Right atrium auricular region (tissue), 2 donors: ENCODE measurements at places on chromosomes 6 and 20. TPM values are rescaled to one million over a fixed set of nuclear protein-coding genes. Genes with fewer than 3 reads are reported as not detected.

- no peak overlapping the region for H3K4me3 ChIP-seq
- no peak for DNase-seq
- H3K4me1 ChIP-seq, result peaks cover 34% of the 10 kb centered on the region
- H3K36me3 ChIP-seq, result no peaks in the 10 kb centered on the region
- H3K27ac ChIP-seq, result no peak overlapping the region
- H3K27me3 ChIP-seq, result no peaks in the 10 kb centered on the region
Observed at GRCh38 chr6:170147832-170148708, 142.8 kb downstream of the DLL1 start.

DNA sequence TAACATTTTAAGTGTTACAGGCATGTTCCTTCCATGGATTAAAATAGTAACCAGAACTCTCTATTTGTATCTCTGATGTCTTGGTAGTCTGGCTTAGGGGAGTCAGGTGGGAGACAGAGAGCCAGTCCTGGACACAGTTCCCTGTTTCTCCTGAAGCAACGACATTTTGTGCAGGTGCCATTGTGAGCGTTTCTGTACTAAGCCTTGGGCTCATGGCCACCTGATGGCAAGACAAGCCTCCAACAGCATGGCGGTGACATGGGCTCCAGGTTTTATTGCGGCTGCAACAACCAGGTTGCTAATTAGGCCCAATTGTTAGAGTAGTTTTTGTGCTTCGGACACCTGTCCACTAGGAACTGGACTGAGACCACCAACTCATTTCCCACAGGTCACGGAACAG, 105.3 kb downstream of the PRDM13 start:
- H3K27me3 ChIP-seq, result no peaks in the 10 kb centered on the region
- DNase-seq, result no peak
- no peaks in the 10 kb centered on the region for H3K4me1 ChIP-seq
- H3K36me3 ChIP-seq, result no peaks in the 10 kb centered on the region

DNA sequence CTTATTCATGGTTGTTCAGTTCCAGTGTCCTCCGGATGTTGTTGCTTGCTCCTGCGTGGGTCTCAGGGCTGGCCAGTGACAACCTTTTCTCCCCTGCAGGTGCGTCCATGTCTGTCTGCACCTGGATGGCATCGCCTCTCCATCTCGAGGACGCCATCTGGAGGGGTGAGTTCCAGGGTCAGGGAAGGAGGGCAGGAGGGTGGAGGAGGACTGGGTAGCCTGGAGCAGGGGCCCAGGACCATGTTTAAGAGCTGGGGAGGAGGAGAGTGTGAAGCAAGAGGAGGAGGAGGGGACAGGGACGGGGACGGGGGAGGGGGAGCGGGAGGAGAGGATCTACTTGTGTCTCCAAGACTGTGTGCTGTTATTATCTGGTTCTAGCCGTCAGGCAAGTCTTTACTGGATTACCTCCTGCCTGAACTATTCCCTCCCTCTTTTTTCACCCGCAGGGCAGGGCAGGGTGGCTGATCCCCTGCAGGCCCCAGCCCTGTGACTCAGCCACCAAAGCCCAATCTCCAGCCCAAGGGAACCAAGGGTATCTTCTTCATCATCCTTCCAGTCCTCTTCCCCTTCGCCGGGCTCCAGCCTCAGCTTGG, 32.2 kb upstream of the TULP1 start:
- no peak overlapping the region for H3K27ac ChIP-seq
- no peaks in the 10 kb centered on the region for H3K4me1 ChIP-seq
- H3K4me3 ChIP-seq, result no peak overlapping the region
- H3K27me3 ChIP-seq, result no peaks in the 10 kb centered on the region
- no peak for DNase-seq

DNA sequence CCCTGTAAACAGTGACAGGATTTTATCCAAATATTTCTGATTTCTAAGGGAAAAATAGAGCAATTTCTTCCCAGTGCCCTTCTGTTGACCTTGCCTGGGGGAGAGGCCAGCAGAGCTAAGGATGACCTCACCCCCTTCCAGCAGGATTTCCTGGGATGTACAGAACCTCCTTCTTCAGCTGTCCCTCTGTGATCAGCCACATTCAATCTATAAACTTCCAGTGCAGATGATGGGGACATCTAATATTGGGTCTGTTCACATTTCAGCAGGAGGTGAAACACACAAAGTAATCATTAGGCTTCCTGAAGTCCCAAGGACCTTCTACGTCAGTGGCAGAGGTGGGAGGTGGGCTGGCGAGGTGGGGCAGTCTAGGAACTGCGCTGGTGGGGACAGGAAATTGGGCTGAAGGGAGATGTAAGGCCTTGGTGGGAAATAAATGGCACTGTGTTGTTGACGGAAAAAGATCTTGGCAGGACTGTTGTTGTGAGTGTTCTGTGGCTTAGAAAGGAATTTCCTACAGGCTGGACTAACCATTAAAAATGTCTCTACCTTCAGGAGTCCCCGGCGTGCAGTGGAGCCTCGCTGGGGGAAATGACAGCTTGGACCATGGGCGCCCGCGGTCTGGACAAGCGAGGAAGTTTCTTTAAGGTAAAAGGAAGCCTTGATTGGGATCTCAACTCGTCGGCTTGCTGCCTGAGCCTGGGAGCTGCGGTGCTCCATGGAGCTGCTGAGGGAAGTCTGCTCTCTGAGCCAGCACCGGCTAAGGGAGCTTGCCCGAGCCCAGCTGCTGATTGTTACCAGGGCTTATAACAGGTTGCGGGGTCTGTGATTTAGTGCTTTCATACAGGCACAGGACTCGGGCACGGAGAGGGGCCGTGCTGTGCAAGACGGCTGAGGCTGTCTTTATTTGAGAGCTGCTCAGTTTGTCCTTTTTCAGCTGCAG, 127.9 kb upstream of the NAA20 start:
- peak overlapping the region; percentile 28 for H3K4me3 ChIP-seq
- H3K27ac ChIP-seq, result peak overlapping the region; percentile 80
- DNase-seq, result peak; percentile 70
- H3K4me1 ChIP-seq, result peaks cover 54% of the 10 kb centered on the region
- no peaks in the 10 kb centered on the region for H3K27me3 ChIP-seq
- peaks cover 21% of the 10 kb centered on the region for H3K36me3 ChIP-seq

DNA sequence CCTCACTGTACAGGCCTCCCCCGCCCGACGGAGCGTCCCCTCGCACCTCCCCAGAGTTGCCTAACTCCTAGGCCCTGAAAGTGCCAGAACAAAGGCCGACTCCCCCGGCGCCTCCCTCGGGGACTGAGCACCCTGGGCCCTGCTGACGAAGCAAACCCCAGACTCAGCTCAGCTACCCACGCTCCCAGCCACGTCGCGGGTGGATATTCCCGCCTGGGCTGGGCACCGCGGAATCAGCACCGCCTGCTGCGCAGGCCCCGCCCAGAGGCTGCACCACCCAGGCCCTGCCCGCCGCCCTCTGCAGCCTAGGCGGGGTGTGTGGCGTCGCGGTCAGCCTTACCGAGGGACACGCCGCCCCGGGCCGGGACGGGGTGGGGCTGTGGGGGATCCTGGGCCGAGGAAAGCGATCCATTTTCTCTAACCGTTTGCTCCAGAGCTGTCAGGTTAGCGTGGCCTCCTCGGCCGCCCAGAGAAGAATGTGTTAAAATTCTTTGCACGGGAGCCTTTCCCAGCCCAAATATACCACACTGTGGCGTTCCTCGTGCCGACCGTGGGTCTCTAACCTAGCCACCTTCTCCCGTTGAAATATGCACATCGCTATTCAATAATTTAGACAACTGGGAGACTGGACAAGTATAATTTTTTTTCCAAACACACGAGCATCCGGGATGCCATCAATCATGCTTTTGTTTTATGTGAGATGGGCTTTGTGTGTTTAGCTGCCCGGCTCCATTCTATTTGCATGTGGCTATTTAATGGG, 31.4 kb downstream of the TFAP2A start:
- peak overlapping the region; percentile 8 for H3K4me3 ChIP-seq
- H3K36me3 ChIP-seq, result no peaks in the 10 kb centered on the region
- peaks cover 33% of the 10 kb centered on the region for H3K27me3 ChIP-seq
- DNase-seq, result no peak
- H3K4me1 ChIP-seq, result no peaks in the 10 kb centered on the region
- H3K27ac ChIP-seq, result no peak overlapping the region

DNA sequence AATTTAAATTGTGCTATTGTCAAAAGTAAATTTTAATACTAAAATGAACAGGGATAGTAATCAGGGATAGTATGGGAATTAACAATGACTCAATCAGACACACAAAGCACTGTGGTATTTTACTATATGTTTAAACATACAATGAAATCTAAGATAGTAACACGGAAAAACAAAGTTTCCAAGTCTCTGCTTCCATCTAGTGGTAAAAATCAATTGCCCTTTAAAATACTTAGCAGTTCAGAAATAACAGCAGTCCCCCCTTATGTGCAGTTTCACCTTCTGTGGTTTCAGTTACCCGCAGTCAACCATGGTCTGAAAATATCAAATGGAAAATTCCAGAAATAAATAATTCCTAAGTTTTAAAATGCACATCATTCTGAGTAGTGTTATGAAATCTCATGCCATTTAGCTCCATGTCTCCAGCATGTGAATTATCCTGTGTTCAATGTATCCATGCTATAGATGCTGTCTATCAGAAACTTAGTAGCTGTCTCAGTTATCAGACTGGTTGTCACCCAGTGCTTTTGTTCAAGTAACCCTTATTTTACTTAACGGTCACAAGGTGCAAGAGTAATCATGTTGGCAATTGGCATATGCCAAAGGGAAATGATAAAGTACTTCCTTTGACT, 58.5 kb downstream of the AHI1 start:
- H3K27me3 ChIP-seq, result no peaks in the 10 kb centered on the region
- H3K4me1 ChIP-seq, result no peaks in the 10 kb centered on the region
- H3K4me3 ChIP-seq, result no peak overlapping the region
- no peak for DNase-seq
- H3K27ac ChIP-seq, result no peak overlapping the region

Gene MEP1A
- total RNA-seq, result not detected

DNA sequence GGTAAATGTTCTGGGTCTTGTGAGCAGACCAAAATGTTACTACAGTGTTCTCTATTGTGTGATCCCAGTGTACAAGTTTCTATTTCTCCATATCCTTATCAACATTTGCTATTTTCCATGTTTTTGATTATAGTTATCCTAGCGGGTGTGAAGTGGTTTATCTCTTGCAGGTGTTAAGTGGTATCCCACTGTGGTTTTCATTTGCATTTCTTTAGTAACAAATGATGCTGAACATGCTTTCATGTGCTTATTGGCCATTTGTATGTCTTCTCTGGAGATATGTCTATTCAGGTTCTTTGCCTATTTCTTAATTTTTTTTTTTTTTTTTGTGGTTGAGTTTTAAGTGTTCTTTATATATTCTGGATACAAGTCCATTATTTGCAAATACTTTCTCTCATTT, 35.5 kb downstream of the NSFL1C start:
- no peak overlapping the region for H3K27ac ChIP-seq
- H3K4me3 ChIP-seq, result no peak overlapping the region
- no peaks in the 10 kb centered on the region for H3K27me3 ChIP-seq
- no peaks in the 10 kb centered on the region for H3K36me3 ChIP-seq
- no peaks in the 10 kb centered on the region for H3K4me1 ChIP-seq

DNA sequence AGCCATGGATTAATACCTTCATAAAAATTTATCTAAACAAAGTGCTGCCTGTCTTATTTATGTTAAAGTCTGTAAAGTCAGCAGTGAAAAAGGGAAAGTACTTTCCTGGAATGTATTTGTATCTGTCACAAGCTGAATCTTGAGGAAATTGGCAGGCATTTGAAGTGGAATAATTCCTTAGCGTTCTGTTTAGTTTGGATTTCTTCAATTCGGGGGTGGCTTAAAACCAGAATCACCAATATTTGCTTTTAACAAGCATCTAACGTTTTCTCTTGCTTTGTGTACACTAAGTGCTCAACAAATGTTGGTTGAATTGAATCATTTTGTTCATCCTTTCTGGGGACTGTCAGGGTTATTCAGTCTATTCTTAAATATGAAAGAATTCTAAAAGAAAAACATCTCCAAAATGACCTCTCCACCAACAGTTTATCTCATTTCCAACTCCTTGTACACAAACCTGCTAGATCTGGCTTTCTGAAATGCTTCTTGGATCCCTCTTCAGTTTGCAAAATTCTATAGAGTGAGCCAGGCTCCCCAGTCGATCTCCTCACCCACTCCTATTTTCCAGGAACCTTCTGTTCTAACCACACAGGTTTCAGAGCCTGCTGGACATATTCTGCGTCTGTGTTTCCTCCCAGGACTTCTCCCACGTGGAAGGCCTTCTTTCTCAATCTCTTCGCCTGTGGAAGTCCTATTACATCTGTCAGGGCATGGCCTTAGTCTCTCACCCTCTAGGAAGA, 2.0 kb upstream of the NPEPL1 start:
- no peak overlapping the region for H3K4me3 ChIP-seq
- peaks cover under 1% of the 10 kb centered on the region for H3K36me3 ChIP-seq
- H3K27ac ChIP-seq, result peak overlapping the region; percentile 91

Gene SPTLC3
- total RNA-seq, result 4.2 TPM

DNA sequence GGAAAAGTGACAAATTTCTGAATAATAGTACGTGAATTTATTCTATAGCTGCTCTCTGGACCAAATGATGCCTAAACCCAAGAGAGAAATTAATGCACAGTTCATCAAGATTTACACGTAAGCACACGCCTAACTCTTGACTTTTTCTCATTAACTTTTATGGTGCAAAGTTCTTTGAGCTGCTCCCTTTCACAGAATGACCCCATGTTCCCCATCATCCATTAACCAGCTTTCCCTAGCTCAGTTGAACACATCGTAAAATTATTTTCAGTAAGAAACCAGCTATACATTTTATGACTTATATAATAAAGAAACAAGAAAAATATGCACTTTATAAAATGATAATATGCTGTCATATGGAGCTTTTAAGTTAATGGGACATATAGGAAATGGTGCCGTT, 54.3 kb downstream of the ID4 start:
- no peak overlapping the region for H3K27ac ChIP-seq
- H3K4me1 ChIP-seq, result peaks cover 4% of the 10 kb centered on the region
- no peaks in the 10 kb centered on the region for H3K36me3 ChIP-seq

Gene FAM83C
- not detected for total RNA-seq

Gene CLPSL1
- total RNA-seq, result not detected

DNA sequence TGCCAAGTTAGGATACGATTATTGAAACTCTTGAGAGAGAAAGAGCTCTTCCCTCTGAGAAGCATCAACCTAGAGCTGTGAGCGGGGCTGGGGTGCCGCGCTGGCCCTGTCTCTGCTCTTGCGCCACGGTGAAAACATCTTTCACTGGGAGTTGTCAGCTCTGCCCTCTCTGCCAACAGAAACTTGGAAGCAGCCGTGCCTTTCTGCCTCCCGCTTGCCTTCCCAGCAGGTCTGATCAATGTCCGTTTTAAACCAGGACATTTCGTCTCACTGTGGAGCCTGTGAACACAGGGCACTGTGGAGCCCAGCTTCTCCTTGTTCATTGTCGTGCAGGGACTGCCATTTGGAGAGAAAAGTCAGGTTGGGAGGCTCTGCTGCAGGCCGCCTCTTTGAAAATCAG, 249.2 kb upstream of the PMEPA1 start:
- H3K27ac ChIP-seq, result no peak overlapping the region
- no peaks in the 10 kb centered on the region for H3K27me3 ChIP-seq
- H3K4me1 ChIP-seq, result peaks cover 17% of the 10 kb centered on the region
- no peaks in the 10 kb centered on the region for H3K36me3 ChIP-seq

GRCh38 chr6:167546611-167547327, 221.9 kb downstream of the TTLL2 start:
- H3K4me1 ChIP-seq, result no peaks in the 10 kb centered on the region
- no peaks in the 10 kb centered on the region for H3K27me3 ChIP-seq
- no peak for DNase-seq
- no peak overlapping the region for H3K27ac ChIP-seq
- no peak overlapping the region for H3K4me3 ChIP-seq

Gene EBF4
- 2.5 TPM for total RNA-seq

GRCh38 chr20:23670361-23670760, 18.5 kb downstream of the CST4 start:
- H3K27ac ChIP-seq, result no peak overlapping the region
- no peaks in the 10 kb centered on the region for H3K27me3 ChIP-seq
- DNase-seq, result no peak
- H3K4me1 ChIP-seq, result no peaks in the 10 kb centered on the region
- no peak overlapping the region for H3K4me3 ChIP-seq

Gene NOX3
- total RNA-seq, result not detected

Gene MEI4
- 1.4 TPM for total RNA-seq
